ENCODE measurements at places on chromosomes 12 and 14.

DNA sequence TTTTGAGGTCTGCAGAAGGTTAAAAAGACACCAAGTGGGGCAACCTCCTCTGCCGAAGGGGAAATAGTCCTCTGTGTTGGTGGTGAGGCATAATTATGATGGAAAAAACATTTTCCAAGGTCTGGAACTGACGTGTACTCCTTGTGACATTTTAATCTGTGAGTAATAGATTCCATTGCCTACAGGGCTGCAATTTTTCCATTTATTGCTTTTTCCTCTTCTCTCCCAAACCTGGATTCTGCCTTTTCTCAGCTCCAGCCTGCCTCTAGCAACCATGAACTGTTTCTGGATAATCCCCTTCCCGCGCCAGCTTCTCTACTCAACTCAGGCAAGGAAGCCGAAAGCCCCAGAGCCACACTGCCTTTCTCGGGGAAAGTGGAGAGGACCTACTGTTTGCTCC is 230.1 kb upstream of the PLXNC1 start:
- DNase-seq: no peak

DNA sequence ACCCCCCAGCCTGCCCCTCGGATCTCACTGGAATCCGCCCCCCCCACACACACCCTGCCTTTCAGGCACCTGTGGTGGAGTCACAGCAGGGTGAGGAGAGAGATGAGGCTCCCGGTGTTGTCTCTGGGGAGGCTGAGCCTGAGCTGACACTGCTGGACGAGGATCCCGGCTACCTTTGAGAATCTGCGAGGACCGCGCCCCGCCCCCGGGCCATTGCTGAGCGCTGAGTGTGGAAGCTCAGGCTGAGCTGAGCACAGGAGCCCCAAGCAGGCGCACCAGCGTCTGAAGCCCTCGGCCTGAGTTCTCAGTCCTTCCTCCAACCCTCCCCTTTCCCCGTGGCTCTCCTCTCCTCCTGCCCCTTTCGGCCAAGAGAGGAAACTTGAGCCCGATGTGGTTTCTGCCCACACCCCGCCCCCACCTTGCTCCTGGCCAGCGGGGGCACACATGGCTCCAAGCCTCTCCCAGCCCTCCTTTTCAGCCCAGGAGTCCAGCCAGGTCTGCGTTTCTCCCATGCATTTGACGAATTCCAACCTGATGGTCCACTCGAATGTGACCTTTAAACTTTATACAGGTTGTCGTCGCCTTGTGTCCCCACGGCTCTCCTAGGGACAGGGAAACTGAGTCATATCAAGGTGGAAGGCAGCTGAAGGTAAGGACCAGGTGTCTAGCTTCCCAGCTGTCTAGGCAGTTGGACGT is at the start of gene NFE2:
Gene NFE2 (minus strand): TSS at position 284 of the 696 bp plus-strand sequence. CDS start 5,767 bp downstream, outside the sequence.
- no peak for DNase-seq

- DNase-seq: no peak
These were observed 4.0 kb upstream of the TMEM229B start for GRCh38 chr14:67492538-67492937.

DNA sequence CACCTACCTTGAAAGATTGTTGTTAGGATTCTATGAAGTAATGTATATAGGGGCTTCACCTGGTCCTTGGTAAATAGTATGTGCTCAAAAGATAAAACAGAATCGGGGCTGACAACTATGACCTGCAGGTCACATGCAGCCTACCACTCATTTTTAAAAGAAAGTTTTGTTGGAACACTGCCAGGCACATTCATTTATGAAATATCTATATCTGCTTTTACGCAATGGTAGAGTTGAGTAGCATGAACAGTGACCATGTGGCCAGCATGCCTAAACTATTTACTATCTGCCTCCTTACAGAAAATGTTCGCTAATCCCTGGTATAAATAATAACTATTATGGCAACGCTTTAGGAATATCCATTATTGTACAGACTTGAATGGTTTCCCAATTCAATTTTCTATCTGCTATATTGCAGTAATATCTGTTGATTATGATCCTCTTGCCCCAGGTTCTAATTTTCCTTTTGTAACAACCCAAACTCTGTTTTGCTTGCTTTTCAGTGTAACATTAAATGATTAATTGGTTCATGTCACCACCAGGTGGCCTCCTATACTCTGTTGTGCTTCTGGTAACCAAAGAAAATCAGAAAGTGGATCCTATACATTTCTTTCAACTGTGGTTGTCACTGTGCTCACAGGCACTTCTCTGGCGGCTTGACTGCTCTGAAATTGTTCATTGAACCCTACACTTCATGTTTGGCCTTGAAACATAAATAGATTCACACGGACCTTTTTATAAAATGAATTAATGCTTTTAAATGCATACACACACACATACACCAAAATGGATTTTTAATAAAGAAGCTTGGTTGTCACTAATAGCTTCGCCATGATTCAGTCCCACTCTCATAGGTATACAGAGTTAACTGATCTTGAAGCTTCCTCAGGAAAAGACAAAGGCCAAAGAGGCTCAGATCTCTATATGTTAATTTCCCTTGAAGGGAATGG is 227.7 kb upstream of the NPAS3 start:
- peak; percentile 48 for DNase-seq

- no peak for DNase-seq
These were observed 89.2 kb upstream of the EVL start for GRCh38 chr14:99976021-99976420.

DNA sequence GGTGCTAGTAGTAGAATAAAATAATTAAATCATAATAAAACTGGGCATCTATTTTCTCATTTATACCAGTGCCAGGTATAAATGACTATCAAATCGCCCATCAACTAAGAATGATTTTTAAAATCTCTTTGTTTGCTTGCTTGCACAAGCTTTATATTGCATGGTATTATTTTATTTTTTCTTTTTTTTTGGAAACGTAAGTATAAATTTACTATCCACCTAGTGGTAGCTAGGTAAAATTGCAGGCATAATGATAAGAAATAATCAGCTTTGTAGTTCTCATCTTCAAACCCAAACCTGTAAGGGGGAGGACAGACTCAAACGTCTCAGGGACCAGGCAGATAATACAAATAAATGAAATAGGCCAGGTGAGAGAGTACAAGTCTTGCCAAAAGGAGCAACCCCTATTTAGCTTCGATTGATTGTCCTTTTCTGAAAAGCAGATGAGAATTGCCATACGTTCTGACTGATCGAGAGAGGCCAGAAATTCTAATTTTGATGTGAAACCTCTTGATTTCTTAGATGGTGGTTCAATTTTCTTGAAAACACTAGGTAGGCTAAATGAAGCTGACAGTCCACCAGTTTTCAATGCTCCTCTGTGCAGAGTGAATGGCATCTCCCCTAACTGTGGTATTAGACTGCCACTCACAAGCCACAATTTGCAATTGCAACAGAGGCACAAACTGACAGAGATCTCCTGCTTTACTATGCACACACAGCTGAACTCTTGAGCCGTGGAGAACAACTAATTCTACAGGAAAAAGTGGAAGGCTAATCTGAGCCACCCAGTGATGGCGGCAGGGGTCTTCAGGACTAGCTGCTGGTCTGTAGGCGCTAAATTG is 189.3 kb downstream of the DACT1 start:
- DNase-seq: no peak

- no peak for DNase-seq
These were observed 367.8 kb downstream of the EMP1 start for GRCh38 chr12:13564266-13564810.

- no peak for DNase-seq
These were observed 1598.4 kb upstream of the TMEM132C start for GRCh38 chr12:126668538-126668937.

GRCh38 chr12:12445882-12446181 is 89.0 kb downstream of the BORCS5 start:
- no peak for DNase-seq

DNA sequence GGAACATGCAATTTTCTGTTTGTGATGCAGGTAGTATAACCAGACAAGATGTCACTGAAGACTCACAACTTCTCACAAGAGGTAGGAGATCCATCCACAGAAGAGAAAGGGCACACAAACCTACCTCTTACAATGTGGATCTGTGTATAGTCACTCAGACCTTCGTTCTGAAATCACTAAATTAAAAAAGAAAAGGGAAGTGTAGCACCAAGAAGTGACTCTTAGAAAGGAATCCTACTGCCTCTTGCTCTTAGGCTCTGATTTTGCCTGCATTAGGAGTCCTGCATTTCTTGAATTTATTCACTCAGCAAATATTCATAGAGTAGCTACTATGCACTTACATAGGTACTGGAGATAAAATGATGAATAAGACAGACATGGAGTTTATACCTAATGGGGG is 347.6 kb downstream of the BMP4 start:
- no peak for DNase-seq

DNA sequence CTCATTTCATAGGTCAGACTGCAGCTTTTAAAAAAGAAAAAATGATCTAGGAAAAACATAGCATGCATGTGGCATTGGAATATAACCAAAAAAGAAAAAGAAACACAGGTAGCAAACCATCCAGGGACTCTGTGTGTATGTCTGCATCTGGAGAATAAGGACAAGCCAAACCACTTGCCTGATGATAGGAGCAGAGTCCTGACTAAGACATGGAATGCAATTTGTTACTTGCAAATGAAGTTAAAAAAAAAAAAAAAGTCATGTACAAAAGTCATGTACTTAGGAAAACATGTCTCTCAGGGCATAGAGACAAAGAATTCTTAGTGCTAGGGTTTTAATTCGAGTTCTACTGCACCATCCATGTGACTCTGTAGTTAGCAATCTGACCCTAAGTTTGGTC is 15.9 kb downstream of the TSPAN11 start:
- DNase-seq: no peak

DNA sequence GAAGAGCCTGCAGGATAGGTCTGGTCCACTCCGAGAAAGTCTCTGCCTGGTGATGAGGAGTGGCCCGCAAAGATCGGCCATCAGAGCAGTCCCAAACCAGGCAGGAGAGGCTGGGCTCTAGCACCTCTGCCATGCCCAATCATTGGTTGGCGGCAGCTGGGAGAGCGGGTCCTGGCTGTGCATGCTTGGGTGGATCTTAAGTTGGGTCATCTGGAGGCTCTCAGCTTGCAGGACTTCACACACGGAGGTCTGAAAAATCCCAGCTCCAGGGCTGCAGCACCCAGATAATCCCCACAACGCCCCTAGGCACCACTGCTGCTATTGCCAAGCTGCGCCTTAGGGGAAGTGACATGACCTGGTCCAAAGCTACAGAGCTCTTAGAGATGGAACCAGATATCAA is 766.7 kb upstream of the TBX3 start:
- no peak for DNase-seq

DNA sequence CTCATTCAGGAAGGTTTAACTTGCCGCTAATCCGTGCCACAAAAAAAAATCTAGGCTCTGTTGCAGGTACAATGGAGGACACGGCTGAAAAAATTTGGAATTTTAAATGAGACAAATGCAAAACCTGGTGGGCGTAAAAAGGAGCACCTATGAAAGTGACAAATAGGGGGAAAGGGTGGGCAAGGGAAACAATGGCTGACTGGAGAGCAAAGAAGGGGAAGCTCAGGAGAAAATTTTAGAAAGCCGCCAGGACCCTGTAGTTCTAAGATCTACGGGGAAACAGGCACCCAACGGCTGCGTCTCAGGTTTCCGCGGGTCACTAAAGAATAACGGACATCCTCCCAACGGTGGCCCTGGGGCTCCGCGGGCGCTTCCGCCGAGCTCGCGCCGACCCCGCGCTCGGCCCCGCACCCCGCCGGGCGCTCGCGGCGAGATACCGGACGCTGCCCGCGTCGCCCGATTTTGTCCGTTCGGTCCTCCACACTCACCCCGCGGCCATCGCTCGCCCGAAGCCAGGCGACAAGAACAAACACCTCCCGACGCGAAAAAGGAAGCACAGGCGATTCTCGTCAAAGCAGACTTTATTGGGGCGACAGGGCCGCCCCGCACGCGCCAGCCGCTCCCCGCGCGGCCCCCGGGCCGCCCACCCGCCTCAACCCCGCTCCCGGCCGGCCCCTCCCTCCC is 1.1 kb upstream of the YY1 start:
- DNase-seq: no peak

GRCh38 chr12:53483225-53483978 is 15.9 kb downstream of the MAP3K12 start:
- no peak for DNase-seq

GRCh38 chr12:89943463-89943862 is 234.8 kb upstream of the ATP2B1 start:
- DNase-seq: no peak

- DNase-seq: peak; percentile 21
These were observed at the start of gene SRRM4 for GRCh38 chr12:118981285-118982211. Gene SRRM4, plus strand, starts transcription at chr12:118981541. Its CDS starts 342 bp downstream, at chr12:118981883.

DNA sequence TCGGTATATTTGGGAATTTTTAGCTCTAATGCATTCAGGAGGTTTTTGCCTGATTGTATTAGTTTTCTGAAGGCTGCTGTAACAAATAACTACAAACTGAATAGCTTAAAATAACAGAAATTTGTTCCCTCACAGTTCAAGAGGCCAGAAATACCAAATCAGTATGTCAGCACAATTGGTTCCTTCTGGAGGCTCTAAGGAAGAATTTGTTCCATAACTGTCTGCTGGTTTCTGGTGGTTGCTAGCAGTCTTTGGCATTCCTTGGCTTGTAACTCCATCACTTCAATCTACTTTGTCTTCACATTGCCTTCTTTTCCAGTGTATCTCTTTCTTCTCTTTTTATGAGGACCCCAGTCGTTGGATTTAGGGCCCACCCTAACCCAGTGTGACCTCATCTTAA is 21.3 kb downstream of the TMTC3 start:
- DNase-seq: no peak

DNA sequence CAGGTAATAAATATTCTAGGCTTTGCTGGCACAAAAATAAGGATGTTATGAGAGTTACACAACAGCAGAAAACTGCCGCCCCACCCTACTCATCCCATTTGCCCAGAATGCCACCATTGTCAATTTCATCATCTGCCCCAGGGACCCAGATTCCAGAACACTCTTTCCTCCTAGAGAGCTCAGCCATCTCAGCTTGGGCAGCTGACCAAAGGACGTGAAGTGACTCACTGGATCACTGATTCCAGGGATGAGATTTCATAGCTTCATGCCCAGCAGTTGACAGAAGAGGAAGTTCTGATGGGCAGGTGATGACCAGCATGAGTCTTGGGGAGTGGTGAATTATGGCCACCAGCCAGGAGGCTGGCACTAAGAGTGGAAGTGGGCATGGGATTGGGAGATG is 450.3 kb downstream of the RMST start:
- no peak for DNase-seq

DNA sequence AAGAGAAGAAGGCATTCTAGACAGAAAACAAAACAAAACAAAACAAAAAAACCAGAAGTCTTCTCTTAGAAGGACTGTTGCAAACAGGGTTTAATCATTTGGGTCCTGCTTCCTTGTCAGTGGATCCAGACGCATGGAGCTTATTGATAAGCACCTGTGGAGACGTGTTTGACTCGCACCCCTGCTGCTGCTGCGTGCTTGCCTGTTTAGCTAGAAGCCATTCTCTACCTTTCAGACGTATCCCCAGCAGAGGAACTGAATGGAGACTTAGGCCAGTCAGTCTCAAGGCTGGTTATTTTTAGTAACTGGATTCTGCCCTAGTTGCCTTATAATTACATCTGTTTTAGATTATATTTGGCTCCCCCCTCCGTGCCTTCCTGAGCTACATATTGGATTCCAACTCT is 186.1 kb upstream of the EEA1 start:
- DNase-seq: no peak

- no peak for DNase-seq
These were observed 82.5 kb downstream of the NT5DC3 start for GRCh38 chr12:103758310-103759089.
